ENCODE measurements at places on chromosomes 6 and 20.

GRCh38 chr6:12608874-12609273 lies 107.7 kb upstream of the PHACTR1 start:
- DNase-seq = no peak

GRCh38 chr6:125197795-125198269 lies 44.3 kb downstream of the TPD52L1 start:
- DNase-seq = no peak

DNA sequence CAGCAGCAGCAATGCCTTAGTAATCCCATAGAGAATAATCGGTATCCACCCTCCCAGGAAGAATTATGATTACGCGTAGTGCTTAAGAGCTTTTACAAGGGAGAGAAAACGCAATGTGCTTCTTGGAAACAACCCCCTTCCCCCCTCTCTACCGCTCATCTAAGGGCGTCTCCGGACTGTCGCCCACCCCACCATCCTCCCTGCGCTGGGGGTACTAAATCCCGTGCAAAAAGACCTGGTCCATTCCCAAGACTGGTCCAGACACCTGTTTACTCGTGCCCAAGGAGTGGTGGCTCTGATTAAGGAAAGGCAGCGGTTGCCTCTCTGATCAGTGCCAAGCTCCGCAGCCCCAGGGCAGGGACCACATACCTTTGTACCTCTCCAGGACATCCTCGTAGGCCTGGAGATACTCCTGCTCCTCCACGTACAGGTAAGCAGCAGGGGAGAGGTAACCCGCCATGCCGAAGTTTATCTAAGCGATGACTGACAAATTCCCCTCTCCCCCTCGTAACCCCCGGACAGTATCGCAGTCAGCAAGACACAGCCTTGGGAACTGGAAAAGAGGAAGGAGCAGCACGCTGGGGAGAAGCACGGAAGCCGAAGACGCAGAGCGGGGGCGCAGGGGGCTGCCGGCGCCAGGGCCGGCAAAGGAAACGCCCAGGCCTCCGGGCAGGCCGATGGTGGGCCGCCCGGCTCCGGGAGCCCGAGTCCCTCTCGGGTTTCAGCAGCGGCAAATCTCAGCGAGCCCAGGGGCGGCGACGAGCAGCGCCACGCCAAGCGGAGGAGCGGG lies 112.0 kb upstream of the BEND6 start:
- DNase-seq = no peak

DNA sequence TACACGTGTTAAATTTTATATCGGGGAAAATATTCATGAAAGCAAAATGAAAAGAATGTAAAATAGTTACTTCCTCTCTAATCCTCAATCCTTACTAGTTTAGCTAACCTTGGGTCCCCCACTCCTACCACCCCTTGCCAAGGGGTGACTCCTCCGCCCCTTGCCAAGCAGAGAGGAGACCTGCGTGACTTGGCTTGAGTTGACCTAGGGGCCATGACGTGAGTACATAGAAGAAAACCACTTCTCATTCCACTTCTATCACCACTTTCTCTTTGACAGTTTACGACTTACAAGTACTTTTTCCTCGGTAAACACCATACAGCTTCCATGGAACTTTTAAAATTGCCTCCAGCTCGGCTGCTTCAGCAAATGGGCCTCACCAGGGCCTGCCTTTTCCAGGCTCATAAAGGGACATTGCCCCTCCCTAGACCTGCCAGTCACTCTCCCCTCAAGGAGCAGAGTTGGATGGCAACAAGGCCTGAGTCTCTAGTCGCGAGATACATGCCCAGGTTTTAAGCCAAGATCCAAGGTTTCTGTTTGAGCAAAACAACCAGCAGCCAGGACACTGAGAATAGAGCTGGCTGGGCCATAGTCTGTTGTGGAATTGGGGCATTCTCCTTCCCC lies 29.9 kb downstream of the SDCBP2 start:
- no peak for DNase-seq

DNA sequence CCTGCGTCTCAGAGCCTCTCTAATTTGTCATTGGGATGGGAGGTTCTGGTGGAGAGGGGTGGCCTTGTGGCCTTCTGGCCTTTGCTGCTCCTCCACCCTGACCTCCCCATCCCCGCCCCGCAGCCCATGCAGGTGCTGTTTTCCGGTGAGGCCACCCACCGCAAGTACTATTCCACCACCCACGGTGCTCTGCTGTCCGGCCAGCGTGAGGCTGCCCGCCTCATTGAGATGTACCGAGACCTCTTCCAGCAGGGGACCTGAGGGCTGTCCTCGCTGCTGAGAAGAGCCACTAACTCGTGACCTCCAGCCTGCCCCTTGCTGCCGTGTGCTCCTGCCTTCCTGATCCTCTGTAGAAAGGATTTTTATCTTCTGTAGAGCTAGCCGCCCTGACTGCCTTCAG lies 171.8 kb upstream of the RNF24 start:
- DNase-seq = no peak

All from activated CD4-positive, alpha-beta T cell treated with anti-CD3 and anti-CD28 coated beads, Interleukin-2, amount 50 U/mL, for 24 hours (primary cell).